ENCODE measurements at places on chromosomes 7 and 10.

DNA sequence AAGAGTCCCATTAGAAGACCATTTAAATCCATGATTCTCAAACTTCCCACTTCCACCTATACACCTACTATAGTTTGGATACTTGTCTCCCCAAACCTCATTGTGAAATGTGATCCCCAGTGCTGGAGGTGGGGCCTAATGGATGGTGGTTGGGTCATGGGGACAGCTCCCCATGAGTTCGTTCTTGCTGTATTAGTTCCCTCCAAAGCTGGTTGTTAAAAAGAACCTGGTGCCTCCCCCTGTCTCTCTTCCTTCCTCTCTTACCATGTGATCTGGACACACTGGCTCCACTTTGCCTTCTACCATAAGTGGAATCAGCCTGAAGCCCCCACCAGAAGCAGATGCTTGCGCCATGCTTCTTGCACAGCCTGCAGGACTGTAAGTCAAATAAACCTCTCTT, 53.9 kb downstream of the WIPF3 start:
- DNase-seq, result no peak

DNA sequence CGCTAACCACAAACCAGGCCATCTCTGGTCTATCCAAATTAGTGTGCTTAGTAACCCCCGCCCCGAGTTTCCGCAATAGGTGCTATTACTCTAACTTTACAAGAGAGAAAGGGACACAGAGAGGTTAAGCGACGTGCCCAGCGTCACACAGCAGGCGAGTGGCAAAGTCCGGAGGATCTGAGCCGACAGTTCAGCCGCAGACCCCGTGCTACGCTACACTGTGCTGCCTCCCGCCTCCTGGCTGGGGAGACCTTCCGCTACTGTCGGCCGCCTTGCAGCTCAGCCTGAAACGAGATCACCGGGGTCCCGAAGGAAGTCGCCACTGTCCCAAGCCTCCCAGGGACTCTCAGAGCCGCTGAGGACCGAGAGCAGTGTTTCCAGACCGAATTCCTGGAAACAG, 799 bp downstream of the INTS1 start:
- DNase-seq, result no peak

- no peak for DNase-seq
These were observed 19.4 kb downstream of the WBP1L start for GRCh38 chr10:102763037-102763607.

- DNase-seq, result no peak
These were observed 689 bp upstream of the SMARCD3 start for GRCh38 chr7:151249034-151249731.

GRCh38 chr10:78405231-78405630, 371.6 kb downstream of the RPS24 start:
- no peak for DNase-seq

GRCh38 chr7:41698726-41699125, 4.2 kb downstream of the INHBA start:
- no peak for DNase-seq

- DNase-seq, result no peak
These were observed 208.6 kb downstream of the ZNF365 start for GRCh38 chr10:62582804-62583208.

GRCh38 chr10:114183563-114183962, 4.4 kb downstream of the TDRD1 start:
- DNase-seq, result no peak

- no peak for DNase-seq
These were observed 151.3 kb downstream of the GALNT11 start for GRCh38 chr7:152176797-152177196.

DNA sequence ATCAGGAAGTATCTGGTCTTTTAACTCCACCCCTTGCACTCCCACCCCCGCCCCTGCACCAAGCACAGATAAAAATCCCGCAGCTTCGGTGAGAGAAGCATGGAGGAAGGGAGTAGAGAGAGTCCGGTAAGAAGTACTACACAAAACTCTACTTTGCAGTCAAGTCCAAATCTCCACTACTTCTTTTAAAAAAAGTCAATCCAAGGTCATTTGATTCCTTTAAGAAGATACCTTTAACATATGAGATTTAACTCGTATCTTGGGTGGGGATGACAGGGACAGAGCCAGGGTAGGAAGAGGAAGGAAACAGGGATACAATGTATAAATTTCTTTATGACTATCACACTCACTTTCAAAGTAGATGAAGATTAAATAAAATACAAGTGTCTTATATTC, 132.1 kb downstream of the NRBF2 start:
- DNase-seq, result peak; percentile 22

- no peak for DNase-seq
These were observed 167.2 kb downstream of the CDC14C start for GRCh38 chr7:49091519-49091918.

GRCh38 chr7:1454542-1454941, 4.7 kb downstream of the MICALL2 start:
- DNase-seq, result no peak

DNA sequence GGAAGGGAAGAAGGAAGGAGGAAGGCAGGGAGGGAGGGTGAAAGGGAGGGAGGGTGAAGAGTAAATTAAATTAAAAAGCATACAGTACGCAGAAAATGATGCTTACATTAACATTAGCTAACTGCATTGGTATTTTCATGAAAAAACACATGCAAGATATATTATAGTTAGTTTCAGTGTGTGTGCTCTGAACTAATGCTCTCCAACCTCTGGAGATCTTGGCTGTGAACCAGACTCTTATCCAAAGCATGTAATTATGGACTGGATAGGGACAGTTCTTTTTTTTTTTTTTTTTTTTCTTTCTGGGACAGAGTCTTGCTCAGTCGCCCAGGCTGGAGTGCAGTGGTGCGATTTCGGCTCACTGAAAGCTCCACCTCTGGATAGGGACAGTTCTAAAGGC, 357.0 kb downstream of the FRMD4A start:
- DNase-seq, result no peak

DNA sequence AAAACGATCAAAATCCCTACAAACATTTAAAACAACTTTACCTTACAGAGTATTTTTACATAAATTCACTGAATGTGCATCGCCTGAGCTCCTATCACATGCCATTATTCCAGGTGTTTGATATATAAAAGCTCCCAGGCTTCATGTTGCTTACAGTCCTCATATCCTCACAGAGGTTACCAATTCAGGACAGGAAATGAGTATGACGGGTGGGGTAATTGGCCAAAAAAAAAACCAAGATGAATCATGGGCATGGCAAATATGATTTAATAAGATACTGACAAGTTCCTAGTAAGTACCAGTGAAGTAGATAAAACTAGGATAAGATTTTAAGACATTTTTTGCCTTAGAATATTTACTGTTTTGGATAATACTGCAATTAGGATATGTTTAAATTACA, 135.8 kb downstream of the KMT2E start:
- no peak for DNase-seq

DNA sequence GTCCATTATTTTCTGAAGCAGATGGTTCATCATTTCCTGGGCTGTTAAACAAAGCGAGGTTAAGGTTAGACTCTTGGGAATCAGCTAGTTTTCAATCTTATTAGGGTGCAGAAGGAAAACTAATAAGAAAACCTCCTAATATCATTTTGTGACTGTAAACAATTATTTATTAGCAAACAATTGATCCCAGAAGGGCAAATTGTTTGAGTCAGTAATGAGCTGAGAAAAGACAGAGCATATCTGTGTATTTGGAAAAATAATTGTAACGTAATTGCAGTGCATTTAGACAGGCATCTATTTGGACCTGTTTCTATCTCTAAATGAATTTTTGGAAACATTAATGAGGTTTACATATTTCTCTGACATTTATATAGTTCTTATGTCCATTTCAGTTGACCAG, 10.1 kb downstream of the BUB3 start:
- no peak for DNase-seq

DNA sequence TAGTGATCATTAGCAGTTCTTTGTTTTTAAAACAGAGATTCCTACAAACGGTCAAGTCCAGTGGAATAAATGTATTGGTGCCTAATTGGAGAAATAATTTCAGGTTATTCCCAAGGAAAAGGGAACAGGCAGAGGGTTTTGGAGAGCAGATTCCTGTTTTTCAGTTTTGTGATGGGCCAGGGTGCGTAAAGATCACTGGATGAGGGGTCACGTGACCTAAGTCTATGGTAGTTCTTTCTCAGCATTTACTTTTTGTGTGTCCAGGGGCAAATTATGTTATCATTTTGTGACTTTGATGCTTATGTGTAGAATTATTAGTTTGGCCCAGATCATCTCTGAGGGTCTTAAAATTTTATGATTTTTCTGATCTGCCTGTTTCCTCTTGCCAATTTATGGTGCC, 15.2 kb downstream of the CHN2 start:
- DNase-seq, result no peak

GRCh38 chr10:124616836-124617130, 127.4 kb downstream of the FAM53B start:
- DNase-seq, result no peak

All from T-helper 1 cell (primary cell).